NCI-H2171 treated with DMSO at 0.1 percent for 48 hours (cell line): ENCODE measurements at places on chromosomes 12 and 14.

- DNase-seq = no peak
Observed at GRCh38 chr14:62431496-62431895, 613.8 kb downstream of the KCNH5 start.

GRCh38 chr12:59890896-59891579, 295.2 kb downstream of the SLC16A7 start:
- no peak for DNase-seq

DNA sequence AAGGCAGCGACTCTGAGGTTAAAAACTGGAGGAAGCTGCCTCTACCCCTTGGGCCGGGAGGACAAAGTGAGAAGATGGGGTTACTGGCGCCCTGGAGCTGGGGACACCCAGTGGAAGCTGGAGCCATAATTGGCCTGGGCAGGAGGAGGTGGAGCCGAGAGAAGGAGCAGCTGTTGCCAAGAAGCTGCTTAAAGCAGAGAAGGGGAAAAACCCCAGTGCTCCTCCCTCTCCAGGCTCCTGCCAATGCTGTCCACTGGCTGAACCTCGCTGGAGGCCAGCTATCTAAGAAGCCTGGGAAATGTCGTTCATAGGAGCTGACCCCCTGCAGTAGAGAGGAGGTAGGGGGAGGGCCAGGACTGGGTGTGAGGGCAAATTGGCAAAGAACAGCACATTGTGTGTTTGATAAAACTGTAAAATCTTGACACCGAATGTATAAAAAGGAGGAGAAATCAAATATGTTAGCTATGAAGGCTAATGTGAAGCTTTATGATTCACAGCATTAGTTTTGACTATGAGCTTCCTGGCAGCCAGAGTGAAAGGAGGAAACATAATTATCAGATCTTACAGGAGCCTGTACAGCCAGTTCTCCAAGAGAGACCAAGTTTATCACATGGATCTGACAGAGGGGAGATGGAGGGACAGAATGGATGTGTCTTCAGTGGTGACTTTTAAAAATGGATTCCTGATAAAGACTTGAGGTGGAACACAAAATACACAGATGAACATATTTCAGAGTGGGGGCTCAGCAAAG, 9.5 kb downstream of the HHIPL1 start:
- DNase-seq = peak; percentile 46

DNA sequence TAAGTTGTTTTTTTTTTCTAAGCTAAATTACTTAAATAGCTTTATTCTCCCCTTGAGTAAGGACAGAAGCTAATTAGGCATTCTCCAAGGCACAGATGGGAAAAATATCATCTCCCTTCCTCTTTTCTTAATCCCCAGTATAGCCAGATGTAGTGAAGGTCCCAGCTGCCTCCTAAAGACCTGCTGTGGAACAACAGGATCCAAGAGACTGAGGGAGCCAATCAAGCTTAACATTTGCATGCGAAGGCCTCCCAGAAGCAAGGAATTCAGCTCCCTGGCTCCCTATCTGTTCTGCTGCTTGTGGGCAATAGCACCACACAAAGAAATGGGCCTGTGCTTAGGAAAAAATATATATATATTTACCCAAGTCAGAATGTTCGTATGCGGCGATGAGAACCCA, 255.2 kb downstream of the SYT1 start:
- DNase-seq = peak; percentile 36

DNA sequence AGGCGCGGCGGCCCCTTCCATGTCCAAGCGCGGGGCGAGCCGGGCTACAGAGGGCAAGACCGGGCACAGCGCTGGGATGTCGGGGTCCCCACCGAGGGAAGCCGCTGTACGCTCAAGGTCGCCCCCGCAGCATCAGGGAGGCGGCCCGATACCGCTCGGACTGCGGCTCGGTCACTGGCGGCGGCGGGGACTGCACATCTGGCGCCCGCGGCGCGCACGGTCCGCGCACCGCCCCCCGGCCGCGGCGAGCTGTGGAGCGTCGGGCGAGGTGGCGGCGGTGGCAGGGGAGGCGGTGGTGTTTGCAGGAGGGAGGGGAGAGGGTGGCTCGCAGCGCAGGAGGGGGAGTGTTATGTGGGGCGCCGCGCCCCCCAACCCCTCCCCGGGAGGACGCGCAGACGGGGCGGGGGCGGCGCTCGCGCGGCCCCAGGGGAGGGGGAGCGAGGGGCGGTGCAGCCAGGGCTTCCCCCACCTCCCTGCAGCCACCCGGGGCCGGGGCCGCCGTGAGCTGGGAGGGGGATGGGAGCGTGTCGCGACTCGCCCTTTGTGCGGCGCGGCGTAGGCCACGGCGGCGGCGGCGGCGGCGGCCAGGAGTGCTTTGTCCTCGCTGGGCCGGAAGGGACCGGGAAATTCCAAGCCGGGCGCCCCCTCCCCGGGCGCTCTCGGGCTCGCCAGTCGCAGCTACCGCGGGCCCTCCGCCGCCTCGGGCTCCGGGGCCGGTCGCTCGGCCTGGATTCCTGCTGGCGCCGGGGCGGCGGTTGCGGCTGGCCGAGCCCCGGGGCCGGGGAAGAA, at the start of gene NUAK1:
Gene NUAK1 (minus strand): TSS at position 322 of the 789 bp plus-strand sequence. CDS start 301 bp downstream, at position 21.
- DNase-seq = peak; percentile 70

GRCh38 chr12:1250641-1251040, 259.6 kb downstream of the ERC1 start:
- no peak for DNase-seq

DNA sequence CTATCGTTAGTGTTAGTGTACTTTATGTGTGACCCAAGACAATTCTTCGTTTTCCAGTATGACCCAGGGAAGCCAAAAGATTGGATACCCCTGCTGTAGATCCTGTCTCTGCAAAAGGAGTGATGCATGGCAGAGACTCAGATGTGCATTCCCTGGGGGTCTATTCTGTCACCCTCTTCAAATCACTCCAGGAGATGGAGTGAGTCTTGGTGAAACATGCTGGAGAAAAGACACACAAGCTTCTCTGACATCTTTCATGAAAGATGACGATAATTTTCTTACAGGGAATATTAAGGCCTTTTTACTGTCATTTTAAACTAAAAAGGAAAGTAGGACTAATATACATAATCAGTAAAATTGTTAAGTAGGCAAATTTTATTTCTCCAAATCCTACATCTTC, 437.9 kb upstream of the SOX5 start:
- no peak for DNase-seq

GRCh38 chr12:88408823-88409222, 171.4 kb downstream of the KITLG start:
- DNase-seq = no peak

DNA sequence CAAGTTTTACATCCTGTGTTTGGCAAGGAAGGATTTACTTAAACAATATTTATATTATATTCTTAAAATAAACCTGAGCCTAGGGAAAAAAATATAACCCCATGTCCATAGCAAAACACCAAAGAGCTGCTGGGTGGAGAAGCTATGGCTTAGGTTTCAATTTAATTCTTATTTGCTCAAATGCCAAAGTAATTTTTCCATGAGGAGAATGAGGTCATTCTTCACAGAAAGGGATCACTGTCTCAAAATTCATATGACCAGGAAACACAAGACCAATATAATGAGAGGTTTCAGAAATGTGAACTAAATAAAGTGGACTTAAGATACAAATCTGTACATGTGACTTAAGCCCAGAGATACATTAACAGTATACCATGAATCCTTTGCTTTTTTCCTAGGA, 195.0 kb downstream of the PHLDA1 start:
- peak; percentile 32 for DNase-seq

GRCh38 chr12:124194893-124195566, 99.9 kb upstream of the RFLNA start:
- no peak for DNase-seq

DNA sequence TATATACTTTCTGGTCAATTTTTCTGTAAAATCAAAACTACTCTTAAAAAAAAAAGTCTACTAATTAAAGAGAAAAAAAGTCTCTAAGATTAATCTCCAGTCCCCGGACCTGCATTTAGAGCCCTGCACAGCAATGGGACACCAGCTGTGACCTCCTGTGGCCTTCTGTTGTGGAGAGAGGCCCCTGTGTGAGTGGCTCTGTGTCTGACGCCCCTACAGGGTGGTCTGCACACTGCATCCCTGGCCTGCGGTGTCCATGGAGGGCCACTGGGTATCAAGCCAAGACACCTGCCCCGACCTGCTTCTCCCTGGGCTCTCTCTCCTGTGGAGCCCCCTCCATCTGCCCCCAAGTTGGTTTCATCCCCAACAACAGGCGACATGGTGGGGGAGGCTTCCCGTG, 248.0 kb upstream of the DIO3 start:
- no peak for DNase-seq

- no peak for DNase-seq
Observed at GRCh38 chr14:89543425-89543790, 126.4 kb upstream of the FOXN3 start.

GRCh38 chr12:42648061-42648460, 58.5 kb upstream of the PRICKLE1 start:
- DNase-seq = no peak

GRCh38 chr12:57569858-57570257, 20.0 kb downstream of the KIF5A start:
- DNase-seq = no peak

DNA sequence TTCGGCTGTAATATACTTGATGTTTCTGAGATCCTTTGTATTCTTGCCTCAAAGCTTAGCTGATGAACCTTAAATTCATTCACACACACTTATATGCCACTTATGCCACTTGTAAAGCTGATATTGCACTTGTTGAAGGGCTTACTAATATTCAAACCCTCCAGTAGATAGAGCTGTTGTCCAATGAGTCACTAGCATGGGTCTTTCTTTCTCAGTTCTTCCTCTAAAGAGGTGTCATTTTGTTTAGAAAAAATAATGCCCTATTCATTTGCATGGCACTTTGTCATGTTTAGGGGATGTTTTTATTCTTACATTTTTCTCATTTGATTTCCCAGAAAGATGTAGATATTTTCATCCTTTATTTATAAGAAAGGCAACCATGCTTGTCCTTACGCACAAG, 56.4 kb downstream of the MON2 start:
- DNase-seq = no peak
